Mucosa of gallbladder (tissue), 1 donor: ENCODE measurements at places on chromosomes 11 and 22.

DNA sequence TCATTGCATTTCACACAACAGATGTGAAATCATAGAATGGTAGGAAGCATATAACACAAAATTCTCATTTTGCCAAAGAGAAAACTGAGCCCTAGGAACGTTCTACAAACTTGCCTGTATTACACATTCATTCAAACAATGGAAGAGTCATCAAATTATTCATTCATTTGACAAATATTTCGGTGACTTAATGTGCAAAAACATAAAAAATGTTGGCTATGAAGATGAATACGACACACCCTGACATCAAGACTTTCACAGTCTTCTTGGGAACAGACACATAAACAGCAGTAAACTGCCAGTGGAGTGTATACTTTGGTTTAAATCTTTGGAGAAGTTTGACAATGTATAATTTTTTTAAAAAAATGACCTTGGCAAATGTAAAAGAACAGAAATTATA, 20.4 kb upstream of the C11orf87 start:
- DNase-seq: no peak

DNA sequence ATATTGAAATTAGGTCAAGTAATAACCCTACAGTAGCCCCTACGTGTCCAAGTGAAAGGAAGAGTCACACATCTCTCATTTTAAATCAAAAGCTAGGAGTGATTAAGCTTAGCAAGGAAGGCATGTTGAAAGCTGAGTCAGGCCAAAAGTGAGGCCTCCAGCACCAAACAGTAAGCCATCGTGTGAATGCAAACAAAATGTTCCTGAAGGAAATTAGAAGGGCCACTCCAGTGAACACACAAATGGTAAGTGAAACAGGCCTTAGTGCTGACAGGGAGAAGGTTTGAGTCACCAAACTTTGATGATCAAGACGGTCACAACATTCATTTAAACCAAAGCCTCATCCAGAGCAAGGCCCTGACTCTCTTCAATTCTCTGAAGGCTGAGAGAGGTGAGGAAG, 127.2 kb downstream of the SHANK2 start:
- no peak for DNase-seq

- DNase-seq: no peak
These were observed 51.4 kb upstream of the WNT7B start for GRCh38 chr22:46028106-46028991.

GRCh38 chr11:69353696-69354544, 60.0 kb downstream of the MYEOV start:
- peak; percentile 4 for DNase-seq

DNA sequence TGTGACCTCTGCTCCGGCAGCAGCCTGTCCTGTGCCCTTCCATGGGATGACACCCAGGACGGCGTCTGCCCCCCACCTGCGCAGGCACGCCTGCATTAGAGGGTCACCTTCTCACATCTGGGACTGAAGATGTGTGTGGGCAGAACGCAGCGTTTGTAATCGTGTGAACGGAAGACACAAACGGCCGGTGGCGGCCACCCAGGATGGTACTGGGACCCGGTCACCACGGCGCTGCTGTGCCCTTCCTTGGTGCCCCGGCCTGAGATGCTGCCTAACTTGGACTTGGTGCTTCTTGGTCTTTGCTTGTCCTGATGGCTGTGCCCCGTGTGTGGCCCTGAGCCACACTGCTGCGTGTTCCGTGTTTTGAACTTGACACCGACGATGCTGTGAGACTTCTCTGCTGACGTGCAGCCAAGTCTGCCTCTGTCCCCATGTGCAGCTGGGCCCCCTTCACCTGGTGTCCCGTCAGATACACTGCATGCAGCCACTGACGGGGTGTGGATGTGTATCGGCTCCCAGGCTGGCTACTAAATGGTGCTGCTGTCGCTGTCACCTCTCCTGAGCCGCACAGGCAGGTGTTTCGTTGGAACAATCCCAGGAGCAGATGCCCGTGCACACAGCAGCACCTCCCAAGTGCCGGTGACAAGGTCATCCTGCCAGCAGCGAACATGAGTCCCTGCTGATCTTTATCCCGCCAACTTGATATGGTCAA, 21.4 kb downstream of the YPEL1 start:
- no peak for DNase-seq

DNA sequence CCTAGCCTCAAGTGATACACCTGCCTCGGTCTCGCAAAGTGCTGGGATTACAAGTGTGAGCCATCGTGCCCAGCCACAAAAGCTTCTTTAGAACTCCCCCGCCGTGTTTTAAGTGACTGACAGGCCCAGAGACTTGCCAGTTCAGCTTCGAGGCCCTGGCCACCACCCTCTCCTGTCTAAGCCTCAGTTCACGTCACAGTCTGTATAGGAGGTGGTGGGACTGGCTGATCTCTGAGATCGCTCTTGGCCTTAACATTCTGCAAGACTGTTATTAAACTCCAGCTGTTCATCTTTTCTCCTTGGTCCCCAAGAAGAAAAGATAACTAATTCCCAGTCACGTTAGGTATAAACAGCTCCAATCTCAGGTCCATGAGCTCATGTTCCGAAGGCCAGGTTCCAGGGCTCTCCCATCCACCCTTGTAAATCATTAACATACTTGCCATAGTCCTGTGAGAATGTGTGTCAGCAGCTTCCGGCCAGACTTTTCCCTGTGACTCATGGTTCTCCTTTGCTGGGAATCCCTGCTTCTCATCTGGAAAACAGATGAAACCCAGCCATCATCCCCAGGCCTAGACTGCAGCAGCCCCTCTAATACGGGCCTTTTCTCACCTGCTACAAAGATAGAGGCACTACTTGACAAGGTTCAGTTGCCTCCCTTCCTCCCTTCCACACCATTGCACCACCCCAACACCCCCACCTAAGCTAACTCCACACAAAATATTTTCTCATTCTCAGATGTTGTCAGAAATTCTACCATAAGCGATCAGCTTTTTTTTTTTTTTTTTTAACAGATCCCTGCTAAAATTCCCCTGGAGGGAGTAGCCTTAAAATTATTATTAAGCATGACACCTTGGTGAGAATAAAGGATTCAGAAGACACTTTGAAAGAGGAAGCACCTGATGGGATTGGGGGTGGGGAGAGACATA, 5.6 kb upstream of the KIAA0930 start:
- peak; percentile 84 for DNase-seq

GRCh38 chr22:46457502-46458488, 79.6 kb downstream of the CELSR1 start:
- DNase-seq: no peak

DNA sequence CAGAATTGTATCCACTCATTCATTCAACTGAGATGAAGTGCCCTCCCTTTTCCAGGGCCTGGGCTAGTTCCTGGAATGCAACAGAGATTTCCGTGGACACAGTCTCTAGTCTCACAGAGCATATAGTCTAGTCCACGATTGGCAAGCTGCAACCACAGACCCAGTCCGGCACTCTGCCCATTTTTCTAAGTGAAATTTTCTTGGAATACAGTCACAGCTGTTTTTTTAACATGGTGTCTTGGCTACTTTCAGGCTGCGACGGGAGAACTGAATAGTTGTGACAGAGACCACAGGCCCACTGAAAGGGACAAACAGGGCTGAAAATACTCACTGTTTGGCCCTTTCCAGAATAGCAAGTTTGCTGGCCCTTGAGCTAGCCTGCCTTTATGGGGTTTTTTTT, 29.2 kb downstream of the ALG12 start:
- DNase-seq: no peak

DNA sequence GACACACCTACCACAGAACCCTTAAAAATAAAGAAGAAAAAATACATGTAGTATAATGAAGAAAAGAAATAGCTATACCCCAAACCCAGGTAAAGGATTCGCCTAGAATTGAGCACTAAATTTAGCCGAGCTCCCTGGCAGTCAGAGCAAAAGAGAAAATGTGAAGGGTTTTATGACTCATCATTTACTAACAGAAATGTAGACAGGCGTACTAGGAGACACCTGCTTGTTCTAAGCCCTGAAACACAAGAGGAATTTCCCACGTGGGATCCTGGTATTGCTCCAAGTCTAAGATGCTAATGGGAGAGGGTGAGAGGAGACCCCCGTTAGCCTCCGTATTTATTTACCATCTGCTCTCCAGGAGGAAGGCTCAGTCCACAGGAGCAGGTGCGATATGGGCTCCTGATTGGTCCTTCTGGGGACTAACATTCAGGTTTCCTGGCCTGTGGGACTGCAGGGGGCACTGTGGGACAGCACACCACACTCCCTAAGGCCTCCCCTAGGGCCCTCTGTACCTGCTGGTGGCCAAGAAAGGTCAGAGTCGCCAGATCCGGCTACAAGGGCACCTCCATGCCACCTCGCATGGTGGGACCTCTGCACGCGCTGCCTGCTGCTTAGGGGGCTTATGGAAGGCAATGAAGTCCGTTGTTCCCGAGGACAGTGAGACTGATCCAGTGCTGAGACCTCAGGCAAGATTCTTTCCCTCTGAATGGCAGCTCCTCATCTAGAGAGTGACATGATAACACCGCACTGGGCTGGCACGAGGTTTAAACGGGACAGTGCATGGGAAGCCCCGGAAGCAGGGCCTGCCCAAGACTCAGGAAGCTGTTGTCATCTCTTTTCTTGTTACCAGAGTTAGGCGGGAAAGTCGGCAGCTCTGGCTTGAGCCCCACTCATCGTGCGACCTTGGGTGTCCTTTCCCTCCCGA, 25.8 kb downstream of the KCNC1 start:
- peak; percentile 16 for DNase-seq

DNA sequence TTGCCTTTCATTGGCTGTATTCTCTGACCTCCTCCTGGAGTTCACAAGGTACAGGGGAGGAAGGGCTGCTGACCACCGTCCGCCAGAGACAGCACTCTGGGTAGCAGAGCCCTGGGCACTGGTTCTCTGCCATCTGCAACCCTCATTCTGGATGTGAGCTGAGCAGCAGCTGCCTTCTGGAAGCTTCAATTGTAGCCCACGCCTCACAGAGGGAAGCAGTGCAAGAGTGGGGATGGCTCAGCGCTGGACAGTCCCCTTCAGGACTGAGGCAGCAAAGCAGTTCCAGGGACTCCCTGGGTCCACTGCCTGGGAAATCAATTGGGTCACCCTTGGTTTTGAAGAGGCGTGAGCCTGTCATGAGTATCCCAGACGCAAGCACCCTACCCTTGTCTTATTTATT, 346.2 kb downstream of the CADM1 start:
- DNase-seq: no peak

DNA sequence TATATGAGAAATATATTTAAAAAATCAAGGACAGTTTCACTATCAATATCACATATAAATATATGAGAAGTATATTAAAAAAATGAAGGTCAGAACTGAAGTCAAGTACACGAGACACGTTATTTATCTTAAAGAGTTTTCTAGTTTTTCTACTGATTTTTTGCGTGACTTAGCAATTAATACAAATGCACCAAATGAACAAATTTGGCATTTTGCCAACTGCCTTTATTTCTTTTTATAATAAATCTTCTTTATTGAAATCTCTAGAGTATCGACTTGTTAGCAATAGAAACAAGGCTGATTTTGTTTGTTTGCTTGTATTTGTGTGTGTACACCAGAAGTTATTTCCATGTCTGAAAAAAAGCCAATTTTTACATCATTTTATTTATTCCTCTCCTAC, 1684.7 kb upstream of the RAG2 start:
- no peak for DNase-seq

DNA sequence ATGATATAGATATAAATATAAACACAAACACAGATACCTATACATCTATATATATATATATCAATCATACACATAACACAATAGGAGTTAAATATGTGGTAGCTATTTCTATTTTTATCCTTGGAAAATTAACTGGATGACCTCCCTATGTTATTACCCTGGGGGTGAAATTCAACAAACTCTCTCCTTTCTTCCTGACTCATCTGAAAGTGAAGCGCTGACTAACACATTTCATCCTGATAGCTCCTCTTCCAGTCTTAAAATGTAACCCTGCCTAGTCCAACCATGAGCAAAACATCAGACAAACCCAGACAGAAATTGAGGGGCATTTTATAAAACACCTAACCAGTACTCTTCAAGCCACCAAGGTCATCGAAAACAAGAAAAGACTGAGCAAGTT, 220.6 kb upstream of the ISX start:
- no peak for DNase-seq

DNA sequence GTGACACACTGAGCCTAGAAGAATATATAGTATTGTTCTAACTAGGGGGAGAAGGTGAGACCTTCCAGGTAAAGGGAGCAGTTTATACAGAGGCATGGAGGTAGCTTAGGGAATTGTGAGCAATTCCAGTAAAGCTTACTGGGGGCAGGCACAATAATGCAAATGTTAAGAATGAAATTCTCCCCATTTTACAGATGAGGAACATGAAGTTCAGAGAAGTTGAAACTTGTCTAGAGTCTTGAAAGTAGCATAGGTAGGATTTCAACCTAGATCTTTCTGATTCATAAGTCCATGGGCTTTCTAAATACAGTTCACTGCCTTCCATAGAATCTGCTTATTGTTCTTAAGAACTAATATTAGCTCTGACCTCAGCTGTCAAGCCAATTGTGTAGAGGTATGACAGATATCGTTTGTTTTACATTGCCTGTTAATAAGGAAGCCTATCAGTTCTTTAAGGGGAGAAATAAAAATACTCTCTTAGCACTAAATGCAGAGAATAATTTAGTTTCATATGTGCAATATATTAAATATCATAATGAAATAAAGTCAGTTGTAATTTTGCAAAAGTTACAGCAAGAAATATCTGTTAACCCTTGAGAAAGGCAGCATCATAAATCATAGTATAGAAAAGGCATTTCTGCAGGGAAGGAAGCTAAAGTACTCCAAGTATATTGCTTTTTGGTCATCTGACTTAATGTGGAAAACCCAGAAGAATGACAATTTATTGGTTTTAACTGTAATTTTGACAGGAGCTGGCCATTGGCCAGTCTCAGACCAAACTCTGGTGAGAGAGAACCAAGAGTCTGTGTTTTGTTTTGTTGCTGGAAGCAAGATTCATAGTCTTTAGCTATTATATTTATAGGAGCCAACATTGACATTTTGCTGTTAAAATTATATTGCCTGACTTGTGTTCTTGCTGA, 181.8 kb downstream of the UVRAG start:
- no peak for DNase-seq

GRCh38 chr11:74981888-74982287, 6.8 kb upstream of the NEU3 start:
- no peak for DNase-seq

DNA sequence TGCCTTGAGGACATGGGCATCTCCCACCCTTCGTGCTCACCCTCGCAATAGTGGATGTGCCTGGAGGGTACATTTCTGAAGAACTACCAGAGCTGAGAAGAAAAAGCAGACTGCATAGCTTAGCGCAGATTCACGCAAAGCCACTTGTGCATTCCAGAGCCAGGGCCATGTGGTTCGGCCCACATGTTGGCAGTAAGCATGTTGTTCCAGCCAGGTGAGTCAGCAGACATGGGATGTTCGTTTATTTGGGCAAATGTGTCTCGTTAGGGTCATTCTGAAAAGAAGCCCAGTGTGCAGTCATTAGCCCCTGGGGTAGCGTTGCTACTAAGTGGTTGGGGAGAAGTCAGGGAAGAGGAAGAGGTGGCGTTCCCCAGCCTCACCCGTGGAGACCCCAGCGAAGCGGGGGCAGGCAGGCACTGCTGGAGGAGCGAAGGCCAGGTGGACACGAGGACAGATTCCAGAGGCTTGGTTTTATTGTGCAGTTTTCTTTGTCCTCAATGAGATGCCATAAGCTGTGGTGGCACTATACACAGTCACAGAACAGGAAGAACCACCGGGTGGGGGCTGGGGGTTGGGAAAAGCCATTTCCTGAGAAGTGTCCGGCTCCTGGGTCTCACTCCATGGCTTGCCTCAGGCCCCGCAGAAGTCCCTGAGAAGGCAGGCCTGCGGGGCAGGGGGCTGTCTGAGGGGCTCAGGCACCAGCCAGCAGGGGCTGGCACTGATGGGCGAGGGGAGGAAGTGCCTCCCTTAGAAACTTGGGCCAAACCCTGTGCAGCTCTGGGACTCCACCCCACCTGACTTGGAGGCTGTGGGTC, 5.0 kb downstream of the THY1 start:
- no peak for DNase-seq

- DNase-seq: no peak
These were observed 208.1 kb downstream of the TBC1D22A start for GRCh38 chr22:46970411-46971098.
